Transverse colon (tissue), 4 donors: ENCODE measurements at places on chromosomes 3 and 15.
A peak's percentile ranks its signal among the peaks of the same experiment; 100 is the strongest.

DNA sequence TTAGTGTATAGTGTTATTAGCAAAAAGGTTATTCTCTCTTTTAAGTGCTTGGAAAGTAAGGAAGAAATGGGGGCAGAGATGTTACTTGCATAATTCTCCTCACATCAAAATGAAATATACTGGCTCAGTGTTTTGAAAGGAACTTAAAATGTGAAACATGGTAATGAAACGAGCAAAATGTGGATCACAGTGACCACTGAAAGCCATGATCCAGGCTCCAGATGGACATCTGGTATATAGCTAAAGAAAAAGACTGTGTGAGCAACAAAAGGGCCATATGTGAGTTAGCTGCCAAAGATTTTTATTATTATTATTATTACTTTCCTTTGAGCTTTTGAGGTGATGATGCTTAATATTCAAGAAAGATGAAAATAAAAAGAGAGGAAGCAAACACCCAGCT, 89.6 kb downstream of the GAP43 start:
- DNase-seq: no peak

- DNase-seq: no peak
Measured at GRCh38 chr3:123656691-123657090, 71.8 kb upstream of the HACD2 start.

DNA sequence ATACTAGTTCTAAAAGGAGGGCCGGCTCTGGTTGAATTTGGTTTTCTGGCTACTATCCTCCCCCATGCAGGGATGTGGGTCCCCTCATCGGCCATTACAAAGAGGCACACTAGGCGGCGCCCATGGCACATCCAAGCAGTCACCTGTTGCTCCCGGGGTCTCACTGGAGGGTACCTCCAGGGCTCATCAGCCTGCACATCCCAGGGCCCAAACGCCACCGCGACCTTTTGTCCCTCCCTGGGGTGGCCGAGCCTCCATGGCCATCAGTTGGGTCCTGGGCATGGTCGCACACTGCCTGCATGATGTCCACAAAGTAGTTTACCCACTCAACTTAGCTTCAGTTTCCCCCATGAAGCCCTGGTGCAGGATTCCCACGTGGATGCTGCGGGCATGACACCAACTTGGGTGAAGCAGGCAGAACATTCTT, 28.3 kb downstream of the IDH3A start:
- peak; percentile 51 for DNase-seq

- no peak for DNase-seq
Measured at GRCh38 chr3:128326051-128326823, 140.5 kb downstream of the DNAJB8 start.

- DNase-seq: no peak
Measured at GRCh38 chr15:83850015-83850414, 196.1 kb downstream of the ADAMTSL3 start.

GRCh38 chr3:65330072-65330471, 642.3 kb upstream of the ADAMTS9 start:
- no peak for DNase-seq

GRCh38 chr3:193768070-193768394, 175.0 kb downstream of the OPA1 start:
- no peak for DNase-seq

- DNase-seq: no peak
Measured at GRCh38 chr3:193656878-193657282, 63.9 kb downstream of the OPA1 start.

GRCh38 chr3:26559227-26559626, 63.3 kb upstream of the LRRC3B start:
- no peak for DNase-seq

DNA sequence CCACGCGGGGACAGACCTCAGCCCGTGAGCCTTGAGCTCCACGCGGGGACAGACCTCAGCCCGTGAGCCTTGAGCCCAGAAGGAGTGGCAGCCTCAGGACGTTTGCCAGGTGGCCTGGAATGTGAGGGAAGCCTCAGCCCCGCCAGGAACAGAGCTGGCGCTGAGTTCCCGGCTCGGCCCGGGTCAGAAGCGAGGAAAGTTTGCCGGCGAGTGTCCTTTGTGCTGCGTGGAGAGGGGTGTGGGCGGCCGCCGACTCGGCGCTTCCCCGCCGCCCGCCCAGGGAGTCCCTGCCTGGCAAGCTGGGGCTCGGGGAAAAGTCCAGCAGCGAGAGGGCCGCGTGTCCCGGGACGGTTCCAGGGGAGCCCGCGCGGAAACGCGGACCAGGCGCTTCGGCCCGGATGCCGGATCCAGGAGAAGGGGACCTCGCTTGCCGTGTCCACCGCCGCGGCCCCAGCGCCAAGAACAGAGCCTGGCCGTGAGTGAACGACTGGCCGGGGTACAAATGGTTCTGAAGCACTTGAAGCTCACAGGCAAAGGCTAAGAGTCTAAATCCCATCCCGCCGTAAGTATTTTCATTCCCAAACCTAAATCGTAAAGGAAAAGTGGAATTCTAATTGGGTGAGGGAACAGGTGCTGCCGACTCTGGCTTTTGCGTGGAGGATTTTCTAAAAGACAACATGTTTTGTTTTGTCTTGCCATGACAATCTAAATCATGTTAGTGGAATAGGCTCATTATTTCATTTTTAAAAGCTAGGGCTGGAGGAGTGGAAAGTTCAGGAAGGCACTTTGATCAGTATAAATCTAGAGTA, 1.7 kb downstream of the LRRN1 start:
- DNase-seq: no peak

GRCh38 chr15:71634820-71635560, 175.4 kb upstream of the NR2E3 start:
- no peak for DNase-seq

DNA sequence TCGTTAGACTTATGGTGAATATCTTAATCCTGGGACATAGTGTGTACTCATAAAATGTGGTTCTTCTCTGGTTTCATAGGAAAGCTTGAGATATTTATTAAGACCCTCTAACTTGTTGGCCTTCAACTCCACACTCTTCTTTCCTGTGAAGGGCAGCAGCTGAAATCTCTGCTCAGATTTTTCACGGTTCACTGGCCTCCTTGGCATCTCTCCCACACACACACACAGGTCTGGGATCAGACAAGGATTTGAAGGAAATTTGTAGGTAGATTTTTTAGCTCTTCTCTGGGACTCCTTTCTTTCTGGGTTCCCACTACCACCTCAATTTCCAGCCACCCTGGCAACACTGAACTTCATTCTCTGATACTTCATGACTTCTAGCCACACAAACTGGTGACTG, 70.2 kb downstream of the MYRIP start:
- DNase-seq: no peak

- no peak for DNase-seq
Measured at GRCh38 chr3:156964577-156964976, 138.4 kb downstream of the LEKR1 start.

DNA sequence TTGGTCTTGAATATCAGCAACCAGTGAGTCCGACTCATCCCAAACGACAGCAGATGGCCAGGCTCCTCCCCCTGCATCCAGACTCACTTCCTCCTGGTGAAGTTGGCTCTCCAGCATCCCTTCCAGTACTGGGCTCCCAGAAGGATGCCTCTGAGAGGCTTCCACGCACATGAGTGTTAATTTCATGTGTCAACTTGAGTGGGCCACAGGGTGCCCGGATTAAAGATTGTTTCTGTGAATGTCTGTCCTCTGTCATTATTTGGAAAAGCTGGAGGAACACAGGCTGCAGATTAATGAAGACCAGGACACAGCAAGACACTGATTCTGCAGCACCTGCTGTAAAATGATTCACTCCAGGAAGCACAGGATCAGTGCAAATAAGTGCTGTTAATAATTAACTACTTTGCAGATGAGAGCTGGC, 99.8 kb downstream of the ATP10A start:
- no peak for DNase-seq

GRCh38 chr3:20280257-20280656, 94.3 kb upstream of the SGO1 start:
- no peak for DNase-seq

- DNase-seq: no peak
Measured at GRCh38 chr15:91813924-91814323, 39.6 kb upstream of the SLCO3A1 start.

DNA sequence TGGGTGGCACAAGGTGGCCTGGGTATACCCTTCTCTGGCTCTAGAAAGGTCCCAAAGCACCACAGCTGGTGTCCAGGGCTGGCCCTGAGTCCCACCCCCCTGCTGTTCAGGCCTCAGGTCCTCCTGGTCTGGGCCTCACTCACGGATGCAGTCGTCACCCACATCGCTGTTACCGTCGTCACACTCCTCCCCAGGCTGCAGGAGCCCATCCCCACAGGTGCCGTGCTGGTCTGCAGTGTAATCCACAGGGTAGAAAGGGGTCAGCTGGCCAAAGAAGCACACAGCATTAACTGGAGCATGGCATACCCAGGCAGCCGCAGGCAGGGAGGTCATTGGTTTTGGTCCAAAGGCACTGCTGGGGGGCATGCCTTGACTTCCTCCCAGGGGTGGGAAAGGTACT, 28.4 kb downstream of the EAF1 start:
- DNase-seq: no peak

- DNase-seq: peak; percentile 30
Measured at GRCh38 chr3:149554826-149555225, 80.3 kb downstream of the TM4SF4 start.
